Fibroblast of upper back skin (primary cell): ENCODE measurements at places on chromosomes 3 and 15.
A peak's percentile ranks its signal among the peaks of the same experiment; 100 is the strongest.

- DNase-seq: no peak
Measured at GRCh38 chr3:135788146-135788545, 177.4 kb upstream of the PPP2R3A start.

DNA sequence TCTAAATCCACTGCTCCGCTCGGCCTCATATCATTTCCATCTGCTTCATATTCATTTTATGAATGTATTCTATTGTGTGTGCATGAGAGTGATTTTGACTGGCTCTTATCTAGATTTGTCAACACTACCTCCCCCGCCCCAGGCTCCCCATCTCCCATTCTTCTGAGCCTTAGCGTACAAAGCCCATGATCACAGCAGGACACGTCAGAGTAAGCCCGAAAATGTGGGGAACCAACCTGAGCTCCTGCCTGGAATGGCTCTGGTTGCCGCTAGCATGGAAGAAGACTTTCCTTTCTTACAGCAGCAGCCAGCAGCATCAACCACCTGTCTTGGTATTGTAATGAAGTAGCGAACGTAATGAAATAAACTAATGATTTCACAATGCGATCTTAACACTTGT, 61.4 kb downstream of the GABRB3 start:
- DNase-seq: no peak

- no peak for DNase-seq
Measured at GRCh38 chr3:70506775-70507174, 194.3 kb upstream of the MDFIC2 start.

- DNase-seq: no peak
Measured at GRCh38 chr3:143306407-143306806, 186.8 kb downstream of the CHST2 start.

- DNase-seq: peak; percentile 22
Measured at GRCh38 chr3:154243353-154243752, 80.9 kb downstream of the DHX36 start.

- DNase-seq: no peak
Measured at GRCh38 chr15:55652909-55653495, 64.9 kb upstream of the PYGO1 start.

- DNase-seq: no peak
Measured at GRCh38 chr3:172148702-172149565, 109.6 kb downstream of the FNDC3B start.

DNA sequence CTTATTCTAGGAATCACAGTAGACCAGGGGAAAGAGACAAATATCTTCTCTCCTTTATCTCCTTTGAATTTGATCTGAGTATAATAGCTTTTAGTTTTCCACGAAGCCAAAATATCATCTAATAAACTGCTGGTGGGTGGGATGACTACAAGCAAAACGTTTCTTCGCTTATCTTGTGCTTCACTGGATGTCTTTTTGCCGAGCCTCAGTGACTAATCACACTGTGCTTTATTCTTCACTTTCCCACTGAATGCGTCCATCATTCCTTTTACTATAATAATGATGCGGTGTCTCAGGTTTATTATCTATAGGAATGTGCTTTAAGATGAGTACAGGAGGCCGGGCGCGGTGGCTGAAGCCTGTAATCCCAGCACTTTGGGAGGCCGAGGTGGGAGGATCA, 32.5 kb downstream of the CEP152 start:
- DNase-seq: no peak

DNA sequence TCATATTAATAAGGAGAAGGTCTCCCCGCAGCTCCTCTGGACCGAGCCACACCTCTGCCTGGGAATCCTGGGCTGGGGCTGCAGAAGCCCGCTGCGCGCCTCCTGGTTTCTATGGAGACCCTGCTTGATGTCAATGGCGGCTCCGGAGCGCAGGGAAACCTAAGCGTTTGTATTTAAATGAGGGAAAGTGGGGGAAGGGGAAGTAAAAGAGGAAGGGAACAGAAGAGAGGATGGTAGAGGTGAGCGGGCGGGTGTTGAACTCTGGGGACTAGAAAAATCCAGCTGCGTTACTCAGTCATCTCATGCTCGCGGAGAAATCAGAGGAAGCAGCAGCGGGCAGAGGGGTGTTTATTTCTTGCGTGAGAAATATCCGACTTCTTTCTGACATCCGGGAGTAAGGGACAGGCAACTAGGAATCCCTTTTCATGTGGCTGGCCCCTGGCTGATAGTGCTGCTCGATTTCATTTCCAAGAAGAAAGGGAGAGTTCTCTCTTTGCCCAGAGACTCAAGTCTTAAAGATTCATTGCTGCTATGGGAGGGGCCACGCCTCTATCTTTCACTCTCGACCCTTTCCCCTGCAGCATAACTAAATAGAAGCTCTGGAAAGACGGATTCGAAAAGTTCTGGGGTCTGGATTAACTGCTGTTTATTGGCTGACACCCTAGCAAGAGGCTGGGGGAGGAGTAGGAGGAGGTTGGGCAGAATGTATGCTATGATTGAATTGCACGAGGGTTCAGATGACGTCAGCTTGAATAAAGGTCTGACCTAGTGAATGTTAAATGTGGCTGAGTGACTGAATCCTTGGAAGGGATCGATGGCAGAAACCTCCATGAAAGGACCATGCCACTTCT, 110.5 kb upstream of the GAP43 start:
- DNase-seq: peak; percentile 46

DNA sequence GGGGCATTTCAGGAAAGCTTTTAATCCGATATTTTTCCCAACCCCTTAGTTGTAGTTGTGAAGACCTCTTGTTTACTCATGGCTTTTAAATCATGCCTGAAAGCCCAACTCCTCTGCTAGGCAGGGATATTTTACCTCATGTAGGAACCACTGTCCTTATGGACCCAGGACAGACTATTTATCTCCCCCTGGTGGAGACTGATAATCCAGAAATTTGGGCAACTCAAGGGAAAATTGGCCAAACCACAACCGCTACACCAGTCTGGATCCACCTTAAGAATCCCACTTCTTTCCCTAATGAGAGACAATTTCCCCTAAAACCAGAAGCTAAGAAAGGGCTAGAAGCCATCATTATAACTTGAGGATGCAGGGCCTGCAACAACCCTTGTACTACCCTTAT, 248.1 kb upstream of the STAC start:
- DNase-seq: no peak

GRCh38 chr3:3366386-3366785, 186.9 kb upstream of the CRBN start:
- DNase-seq: no peak

- DNase-seq: no peak
Measured at GRCh38 chr3:186303965-186304364, 58.1 kb downstream of the DGKG start.

- DNase-seq: peak; percentile 48
Measured at GRCh38 chr3:127831723-127832172, 9.4 kb upstream of the MGLL start.

GRCh38 chr3:160697637-160698380, 20.8 kb downstream of the ARL14 start:
- peak; percentile 45 for DNase-seq

GRCh38 chr15:48479751-48480150, 148.5 kb downstream of the DUT start:
- DNase-seq: no peak

DNA sequence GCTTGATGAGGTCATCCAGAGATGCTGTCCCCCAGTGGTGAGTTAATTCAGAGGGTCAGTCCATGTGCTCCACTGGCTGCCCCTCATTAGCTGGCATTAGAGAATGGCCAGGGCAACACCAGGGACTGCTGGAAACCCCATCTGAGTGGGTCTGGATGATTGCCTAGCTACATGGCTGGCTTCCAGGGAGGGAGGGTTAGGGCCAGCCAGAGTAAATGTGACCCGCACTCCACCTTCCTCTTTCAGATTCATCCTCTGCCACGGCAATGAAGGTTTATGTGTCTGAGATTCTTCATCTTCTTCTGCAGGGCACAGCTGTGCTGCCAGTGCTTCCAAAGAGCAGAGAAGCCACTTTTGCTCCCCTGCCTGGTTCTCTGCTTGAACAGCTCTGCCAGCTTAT, 391.9 kb downstream of the OCA2 start:
- no peak for DNase-seq

GRCh38 chr3:48187579-48188265, 495 bp downstream of the CDC25A start:
- DNase-seq: peak; percentile 4

DNA sequence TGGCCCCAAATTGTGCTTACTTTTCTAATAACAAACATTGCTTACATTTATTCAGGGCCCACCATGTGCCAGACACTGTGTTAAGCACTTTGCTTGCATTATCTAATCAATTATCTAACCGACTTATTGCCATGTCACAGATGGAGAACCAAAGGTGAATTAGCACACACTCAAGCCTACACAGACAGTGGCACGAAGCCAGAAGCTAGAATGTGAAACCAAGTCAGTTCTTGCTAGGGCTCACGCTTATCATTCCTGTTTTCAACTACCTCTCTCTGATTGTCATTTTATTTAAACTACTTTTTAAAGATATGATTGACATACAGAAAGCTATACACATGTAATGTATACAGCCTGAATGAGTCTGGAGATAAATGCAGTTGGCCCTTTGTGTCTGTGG, 215.7 kb upstream of the CFAP20DC start:
- no peak for DNase-seq

- DNase-seq: peak; percentile 74
Measured at GRCh38 chr15:93072411-93073394, 16.3 kb downstream of the RGMA start.

- DNase-seq: no peak
Measured at GRCh38 chr15:85766001-85766831, 28.5 kb downstream of the KLHL25 start.

GRCh38 chr3:123282461-123282860, 80.7 kb downstream of the SEC22A start:
- no peak for DNase-seq

- no peak for DNase-seq
Measured at GRCh38 chr15:27458345-27459084, 487.5 kb downstream of the GABRG3 start.

GRCh38 chr3:17491601-17492000, 250.8 kb downstream of the TBC1D5 start:
- DNase-seq: peak; percentile 58

GRCh38 chr15:69393831-69394491, 20.2 kb upstream of the KIF23 start:
- DNase-seq: no peak

DNA sequence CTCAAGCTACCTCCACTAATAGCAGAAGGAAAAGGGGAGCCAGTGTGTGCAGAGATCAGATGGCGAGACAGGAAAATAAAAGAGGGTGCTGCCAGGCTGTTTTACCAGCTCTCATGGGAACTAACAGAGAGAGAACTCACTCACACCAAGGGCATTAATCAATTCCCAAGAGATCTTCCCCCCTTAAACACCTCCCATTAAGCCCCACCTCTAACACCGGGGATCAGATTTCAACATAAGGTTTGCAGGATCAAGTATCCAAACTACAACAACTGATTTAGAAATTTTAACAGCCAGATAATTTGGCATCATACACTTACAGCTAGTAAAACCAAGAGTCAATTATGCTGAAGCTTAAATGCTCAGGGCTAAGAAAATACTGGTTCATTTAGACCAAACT, 18.9 kb downstream of the CD200 start:
- no peak for DNase-seq

DNA sequence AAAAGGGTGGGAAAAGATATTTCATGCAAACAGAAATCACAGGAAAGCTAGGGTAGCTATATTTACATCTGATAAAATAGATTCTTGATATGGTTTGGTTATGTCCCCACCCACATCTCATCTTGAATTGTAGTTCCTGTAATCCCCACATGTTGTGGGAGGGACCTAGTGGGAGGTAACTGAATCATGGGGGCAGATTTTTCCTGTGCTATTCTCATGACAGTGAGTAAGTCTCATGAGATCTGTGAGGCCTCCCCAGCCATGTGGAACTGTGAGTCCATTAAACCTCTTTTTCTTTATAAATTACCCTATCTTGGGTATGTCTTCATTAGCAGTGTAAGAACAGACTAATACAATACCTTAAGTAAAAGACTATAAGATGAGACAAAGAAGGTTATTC, 558.1 kb downstream of the RSL24D1 start:
- no peak for DNase-seq

DNA sequence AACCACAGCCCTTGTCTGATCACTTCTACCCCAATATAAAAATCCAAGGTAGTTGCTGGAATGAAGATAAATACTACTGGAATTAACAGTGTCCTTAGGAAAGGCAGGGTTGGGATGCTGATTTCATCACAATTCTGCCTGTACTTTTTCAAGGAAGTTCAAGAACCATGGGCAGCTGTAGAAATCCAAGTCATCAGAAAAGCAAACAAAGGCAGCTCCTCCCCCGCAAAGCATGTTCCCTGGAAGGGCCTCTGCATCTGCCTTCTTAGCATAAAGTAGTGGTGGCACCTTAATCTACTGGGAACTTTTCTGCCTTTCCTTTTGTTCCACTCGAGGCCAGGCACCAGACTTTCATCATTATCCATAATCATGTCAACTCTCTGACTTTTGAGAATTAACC, 54.4 kb downstream of the ERC2 start:
- DNase-seq: no peak

GRCh38 chr15:96544162-96544756, 213.8 kb downstream of the NR2F2 start:
- DNase-seq: no peak

GRCh38 chr3:129936757-129937156, 37.8 kb upstream of the TRH start:
- DNase-seq: peak; percentile 59

DNA sequence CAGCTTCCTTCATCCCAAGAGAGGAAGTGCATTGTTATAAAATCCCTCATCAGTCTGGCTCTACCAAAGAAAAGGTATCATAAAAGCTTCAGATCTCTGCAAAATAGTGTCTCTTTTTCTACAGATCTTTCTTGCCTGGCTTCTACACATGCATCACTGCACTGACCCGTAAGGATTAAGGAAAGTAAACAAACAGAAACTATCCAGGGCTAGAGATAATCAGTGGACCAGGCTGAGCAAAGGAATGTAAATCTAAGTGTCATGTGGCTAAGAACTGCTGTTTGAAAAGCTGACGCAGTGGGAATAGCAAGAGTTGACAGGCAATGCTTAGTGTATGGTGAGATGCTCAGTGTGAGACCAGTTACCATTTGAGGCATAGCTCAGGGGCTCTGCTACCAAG, 339.7 kb downstream of the IL5RA start:
- no peak for DNase-seq

DNA sequence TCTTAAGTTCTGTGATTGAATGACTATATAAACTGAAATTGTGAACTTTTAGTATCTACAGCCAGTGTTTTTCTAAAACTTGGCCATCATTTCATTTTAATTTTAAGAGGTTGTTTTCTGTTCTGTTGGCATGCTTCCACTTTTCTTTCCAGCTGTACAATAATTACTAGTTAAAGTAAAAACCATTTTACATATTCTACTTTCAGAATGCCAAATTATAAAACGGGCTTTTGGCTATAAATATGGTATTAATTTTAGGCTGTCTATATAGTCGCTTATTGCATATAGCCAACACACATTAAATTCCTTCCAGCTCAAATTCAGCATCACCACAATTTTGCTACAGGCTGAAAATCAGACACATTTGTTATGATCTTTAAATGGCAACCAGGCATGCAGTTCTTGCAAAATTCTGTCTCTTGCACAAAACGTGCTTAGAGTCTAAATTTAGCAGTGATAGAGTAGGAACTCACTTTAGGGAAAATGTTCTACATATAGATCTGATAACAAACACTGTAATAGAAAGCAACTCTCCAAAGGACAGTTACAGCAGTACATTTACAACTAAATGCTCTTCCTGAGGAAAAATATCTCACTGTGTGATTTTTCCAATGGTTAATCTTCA, 81.1 kb downstream of the BTD start:
- peak; percentile 60 for DNase-seq
